Cardiac muscle cell (in vitro differentiated cells and primary cell): ENCODE measurements at places on chromosomes 3 and 15. TPM values are rescaled to one million over a fixed set of nuclear protein-coding genes. Genes with fewer than 3 reads are reported as not detected.

DNA sequence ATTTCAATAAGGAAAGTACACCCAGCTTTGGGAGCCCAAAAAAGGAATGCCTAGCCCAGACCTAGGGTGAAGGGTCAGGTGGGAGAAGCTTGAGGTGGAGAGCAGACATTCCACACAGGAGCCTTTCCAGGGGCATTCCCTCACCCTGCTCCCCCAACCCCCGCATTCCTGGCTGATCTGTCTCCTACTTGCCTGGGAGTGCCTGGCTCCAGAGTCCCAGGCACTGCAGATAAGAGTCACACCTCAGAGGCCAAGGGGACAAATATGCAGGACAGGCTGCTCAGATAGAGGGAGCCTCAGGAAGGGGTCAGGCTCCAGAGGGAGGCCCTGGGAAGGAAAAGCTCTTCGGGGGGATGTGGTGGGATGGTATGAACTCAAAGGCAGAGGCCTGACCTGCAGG is 20.8 kb upstream of the HCN4 start:
- peak; percentile 92 for DNase-seq

- DNase-seq: no peak
These were observed 1166.9 kb downstream of the ZPLD1 start for GRCh38 chr3:103601666-103602065.

- no peak for DNase-seq
These were observed 102.2 kb downstream of the P3H2 start for GRCh38 chr3:190018460-190018859.

- DNase-seq: no peak
These were observed 160.5 kb upstream of the CHRNA7 start for GRCh38 chr15:31869686-31870307.

- DNase-seq: no peak
These were observed 16.0 kb upstream of the MBNL1 start for GRCh38 chr3:152252755-152253154.

DNA sequence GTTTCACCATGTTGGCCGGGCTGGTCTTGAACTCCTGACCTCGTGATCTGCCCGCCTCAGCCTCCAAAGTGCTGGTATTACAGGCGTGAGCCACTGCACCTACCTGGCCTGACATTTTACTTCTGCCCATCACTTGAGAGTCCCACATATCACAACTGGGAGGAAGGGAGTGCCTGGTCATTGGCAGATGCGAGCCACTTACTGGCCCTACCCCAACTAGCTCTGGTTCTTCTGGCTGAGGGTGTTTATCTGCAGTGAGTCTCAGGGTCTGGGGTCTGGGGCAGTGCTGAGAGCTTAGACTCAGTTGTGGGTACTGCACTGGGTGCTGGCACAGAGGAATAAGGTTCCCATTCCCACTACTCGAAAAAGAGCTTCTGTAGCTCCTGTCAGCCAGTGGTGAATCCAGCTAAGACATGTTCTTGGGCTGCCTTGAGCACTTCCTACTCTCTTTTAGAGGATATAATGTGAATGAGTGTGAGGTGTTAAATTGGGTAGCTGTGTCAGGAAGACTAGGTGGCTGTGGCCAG is 30.2 kb downstream of the DAG1 start:
- DNase-seq: no peak

GRCh38 chr3:55487381-55488241 is 505 bp upstream of the WNT5A start:
- DNase-seq: peak; percentile 67

- no peak for DNase-seq
These were observed 8.7 kb downstream of the KBTBD13 start for GRCh38 chr15:65085207-65085753.

DNA sequence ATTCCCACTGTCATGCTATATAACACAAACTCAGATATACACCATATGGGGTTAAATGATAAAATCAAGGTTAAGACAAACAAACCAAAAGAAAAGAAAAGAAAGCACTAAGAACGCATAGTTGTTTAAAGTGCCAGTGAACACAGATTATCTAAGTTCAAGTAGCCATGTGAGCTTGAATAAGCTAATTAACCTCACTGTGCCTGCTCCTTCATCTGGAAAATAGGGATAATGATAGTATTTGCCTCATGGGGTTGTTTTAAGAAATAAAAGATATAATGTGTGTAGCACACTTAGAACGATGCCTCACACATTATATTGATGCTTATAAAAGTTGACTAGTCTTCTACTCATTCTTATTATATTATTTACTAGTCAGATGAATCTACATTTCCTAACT is 72.6 kb upstream of the IL12A start:
- no peak for DNase-seq

DNA sequence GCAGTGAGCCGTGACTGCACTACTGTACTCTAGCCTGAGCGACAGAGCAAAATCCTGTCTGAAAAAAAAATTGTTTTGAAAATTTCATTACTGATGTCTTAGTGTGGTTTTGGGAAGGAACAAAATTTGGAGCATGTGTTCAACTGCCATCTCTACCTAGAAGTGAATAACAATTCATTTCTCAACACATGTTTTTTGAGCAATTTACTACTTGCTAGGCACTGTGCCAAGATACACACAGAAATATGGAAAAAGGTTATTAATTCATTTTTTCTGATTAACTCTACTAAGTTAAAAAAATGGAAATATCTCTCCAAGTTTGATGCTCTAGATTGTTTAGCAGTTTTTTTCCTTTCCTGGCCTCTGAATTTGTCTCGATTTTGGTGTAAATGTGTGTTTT is 5.2 kb upstream of the TCF12 start:
- DNase-seq: peak; percentile 55

- DNase-seq: no peak
These were observed 184.1 kb downstream of the ZIC4 start for GRCh38 chr3:147222291-147222690.

DNA sequence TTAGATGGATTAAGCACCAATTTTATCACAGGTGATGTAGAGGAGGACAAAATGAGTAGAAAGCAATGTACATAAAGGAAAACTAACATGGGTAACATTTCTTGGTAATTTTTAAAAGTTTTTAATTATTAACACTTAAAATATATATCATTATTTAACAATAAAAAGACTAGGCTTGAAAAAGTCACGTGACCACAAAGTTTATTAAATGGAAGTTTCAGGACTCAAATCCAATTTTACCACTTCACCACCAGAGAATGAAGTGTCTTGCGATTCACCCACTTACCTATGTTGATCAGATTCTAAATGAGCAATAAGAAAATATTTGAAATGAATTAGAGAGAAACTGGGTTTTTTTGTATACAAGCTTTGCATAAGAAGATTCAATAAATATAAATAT is 721.3 kb downstream of the GBE1 start:
- DNase-seq: no peak

DNA sequence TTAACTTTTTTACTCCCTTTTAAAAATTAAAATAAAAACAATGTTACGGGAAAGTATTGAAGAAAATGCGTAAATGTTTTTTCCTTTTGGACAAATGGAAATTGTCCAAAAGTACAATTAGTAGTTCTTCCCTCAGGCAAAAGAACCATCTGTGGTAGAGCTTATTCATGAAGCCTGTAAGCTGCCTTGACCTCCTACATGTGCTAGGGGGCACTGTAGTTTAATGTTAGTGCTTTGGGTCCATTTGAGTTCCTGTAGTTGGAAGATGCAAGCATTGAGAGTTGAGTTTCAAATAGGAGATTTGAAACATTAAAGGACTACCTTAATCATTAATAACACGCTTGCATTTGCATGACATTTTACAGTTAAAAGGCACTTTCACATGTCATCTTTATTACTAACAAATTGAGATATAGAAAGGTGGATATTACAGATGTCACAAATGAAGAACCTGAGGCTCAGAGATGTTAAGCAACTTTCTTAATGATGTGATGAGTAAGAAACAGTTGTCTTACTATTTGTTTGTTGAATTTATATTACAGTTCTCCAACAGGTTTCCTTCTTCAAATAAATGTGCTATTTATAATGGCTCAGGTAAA is 1.8 kb upstream of the ZNF385D start:
- peak; percentile 73 for DNase-seq

DNA sequence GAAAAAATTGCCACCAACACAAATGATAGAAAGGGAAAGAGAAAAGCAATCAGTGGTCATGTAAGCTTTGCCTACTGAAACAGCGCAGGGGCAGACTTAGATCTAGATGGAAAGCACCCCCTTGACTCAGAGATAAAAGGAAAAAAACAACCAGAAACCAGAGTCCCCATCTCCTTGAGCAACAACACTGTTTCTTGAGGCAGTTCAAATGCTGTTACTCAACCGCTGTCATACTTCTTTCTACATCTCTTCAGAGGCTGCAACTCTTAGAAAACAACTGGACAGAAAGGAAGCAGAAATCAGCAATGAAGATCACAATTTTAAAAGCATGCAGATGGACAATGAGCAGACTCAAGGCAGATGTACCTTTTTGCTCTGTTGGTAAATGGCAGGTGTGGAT is 36.5 kb downstream of the FSIP1 start:
- DNase-seq: peak; percentile 61

DNA sequence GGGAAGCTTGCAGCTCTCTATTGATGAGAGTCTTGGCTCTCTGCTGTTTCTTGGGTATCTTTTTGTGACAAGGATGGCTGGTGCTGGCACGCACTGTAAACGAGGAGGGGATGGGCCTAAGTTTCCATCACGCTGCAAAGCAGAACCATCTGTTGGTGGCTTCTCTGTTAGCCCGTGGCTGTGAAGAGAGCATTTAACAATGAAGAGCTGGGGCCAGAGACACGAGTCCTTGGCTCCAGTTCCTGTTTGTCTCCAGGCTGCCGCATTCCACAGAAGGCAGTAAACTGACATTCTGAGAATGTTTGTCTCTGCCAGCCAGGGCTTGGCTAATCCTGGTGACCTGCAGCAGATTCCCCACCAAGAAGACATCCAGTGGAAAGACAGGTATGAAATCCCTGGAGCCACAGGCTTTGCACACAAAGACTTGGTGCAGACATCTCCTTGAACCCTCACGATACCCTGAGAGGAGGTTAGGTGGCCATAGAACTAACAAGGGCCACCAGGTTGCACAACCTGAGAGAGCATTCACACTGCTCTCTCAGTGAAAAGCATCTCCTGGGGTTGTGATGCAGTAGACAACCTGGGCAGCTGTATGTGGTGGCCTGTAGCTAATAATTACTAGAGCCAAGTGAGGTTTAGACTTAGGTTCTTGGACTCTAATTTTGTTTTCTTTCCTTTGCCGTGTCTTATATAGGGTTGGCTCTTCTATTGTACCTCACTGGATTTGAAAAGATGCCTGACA is 130.9 kb downstream of the ASB7 start:
- no peak for DNase-seq

- DNase-seq: no peak
These were observed 32.1 kb upstream of the UMPS start for GRCh38 chr3:124698030-124698770.

GRCh38 chr3:15315003-15315402 is 17.4 kb downstream of the SH3BP5 start:
- DNase-seq: no peak

- DNase-seq: no peak
These were observed 23.4 kb upstream of the CLEC3B start for GRCh38 chr3:45002720-45003119.

GRCh38 chr15:71060983-71061382 is 54.3 kb upstream of the THSD4 start:
- DNase-seq: no peak

GRCh38 chr15:35013370-35013769 is 25.3 kb upstream of the ZNF770 start:
- peak; percentile 42 for DNase-seq

DNA sequence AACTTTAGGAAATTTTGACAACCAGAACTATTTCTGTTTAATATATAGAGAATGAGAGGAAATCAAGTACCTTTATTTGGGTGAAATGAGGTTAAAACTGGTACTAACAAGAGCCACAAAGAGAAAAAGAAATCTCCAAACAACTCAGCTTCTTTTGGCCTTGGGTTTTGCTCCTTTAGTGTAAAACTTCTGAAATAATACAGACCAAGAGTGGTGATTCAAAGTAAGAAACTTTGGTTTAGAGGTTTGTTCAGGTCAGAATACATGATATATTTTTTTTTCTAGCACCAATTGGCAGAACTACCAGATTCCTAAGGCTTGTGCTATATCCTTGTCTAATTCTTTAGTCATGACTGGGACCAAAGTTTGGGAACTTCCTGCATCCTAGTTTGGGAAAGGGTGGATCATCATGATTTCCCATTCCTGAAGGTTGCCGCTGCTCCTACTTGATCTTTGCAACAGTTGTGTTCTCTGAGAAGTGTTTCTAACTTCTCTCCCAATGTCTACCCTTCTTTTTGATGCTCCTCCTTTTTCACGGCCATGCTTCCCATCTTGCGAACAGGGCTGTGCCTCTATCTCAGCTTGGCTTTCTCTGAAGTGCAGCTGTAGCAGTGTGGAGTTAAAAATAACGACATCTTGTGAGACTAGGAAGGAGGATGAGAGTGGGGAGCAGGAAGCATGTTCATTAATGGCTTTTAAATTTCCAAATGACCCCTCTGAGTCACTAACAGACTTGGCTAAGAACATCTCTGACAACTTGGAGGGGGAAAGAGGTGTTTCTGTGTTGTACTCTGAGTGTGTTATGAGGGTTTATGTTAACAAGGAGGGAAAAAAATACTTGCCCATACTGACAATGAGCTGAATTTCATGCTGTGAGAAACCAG is 87.7 kb downstream of the KCNAB1 start:
- DNase-seq: peak; percentile 28

- DNase-seq: no peak
These were observed 9.4 kb upstream of the LRRC34 start for GRCh38 chr3:169822091-169822490.

- peak; percentile 80 for DNase-seq
These were observed 90.2 kb downstream of the CERS3 start for GRCh38 chr15:100438570-100438969.

The PRR23C gene
- total RNA-seq: not detected in 2 replicates

The A4GNT gene
- not detected in 2 replicates for total RNA-seq

The FAM107A gene
- total RNA-seq: not detected in 2 replicates

The KBTBD13 gene
- 3.3 and 5.0 TPM in 2 replicates for total RNA-seq

The ANKRD63 gene
- total RNA-seq: 24.4 and 104 TPM in 2 replicates

The MB21D2 gene
- 4.0 and 6.7 TPM in 2 replicates for total RNA-seq

The GXYLT2 gene
- 36.4 and 43.1 TPM in 2 replicates for total RNA-seq

The MNS1 gene
- 0.21 and 1.5 TPM in 2 replicates for total RNA-seq

The TPRA1 gene
- total RNA-seq: 41.0 and 43.3 TPM in 2 replicates

The DGKG gene
- total RNA-seq: 0.15 and 0.92 TPM in 2 replicates

The CPEB1 gene
- 1.2 and 1.9 TPM in 2 replicates for total RNA-seq

The STIMATE gene
- 9.0 and 17.4 TPM in 2 replicates for total RNA-seq
